ENCODE measurements at places on chromosomes 2 and 18. TPM values are rescaled to one million over a fixed set of nuclear protein-coding genes. Genes with fewer than 3 reads are reported as not detected.

GRCh38 chr2:6011921-6012320, 319.7 kb downstream of the SOX11 start:
- no peaks in the 10 kb centered on the region for H3K36me3 ChIP-seq
- H3K4me3 ChIP-seq: no peak overlapping the region
- no peak overlapping the region for H3K27ac ChIP-seq
- DNase-seq: no peak
- peaks cover 3% of the 10 kb centered on the region for H3K27me3 ChIP-seq
- no peaks in the 10 kb centered on the region for H3K4me1 ChIP-seq

DNA sequence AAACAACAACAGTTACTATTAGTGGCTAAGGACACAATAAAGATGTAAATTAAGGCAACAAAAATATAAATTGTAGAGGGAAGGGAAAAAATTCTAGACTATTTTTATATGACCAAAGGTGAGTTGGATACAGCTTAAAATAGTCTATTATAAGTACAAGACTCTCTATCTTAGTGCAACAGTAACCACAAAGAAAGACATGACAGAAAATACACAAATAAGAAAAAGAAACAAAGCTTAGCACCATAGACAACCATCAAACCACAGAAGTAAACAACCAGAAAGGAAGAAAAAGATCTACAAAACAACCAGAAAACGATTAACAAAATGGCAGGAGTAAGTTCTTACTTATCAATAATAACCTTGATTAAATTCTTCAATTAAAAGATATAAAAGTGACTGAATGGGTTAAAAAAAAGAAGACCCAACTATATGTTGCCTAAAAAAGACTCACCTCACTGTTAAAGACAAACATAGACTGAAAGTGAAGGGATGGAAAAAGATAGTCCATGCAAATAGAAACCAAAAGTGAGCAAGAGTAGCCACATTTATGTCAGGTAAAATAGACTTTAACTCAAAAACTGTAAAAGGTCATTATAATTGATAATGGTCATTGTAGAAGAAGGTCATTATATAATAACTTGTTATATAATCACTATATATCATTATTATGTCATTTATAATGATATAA, 62.5 kb downstream of the USP40 start:
- peaks cover 22% of the 10 kb centered on the region for H3K4me1 ChIP-seq
- no peak for DNase-seq
- no peak overlapping the region for H3K27ac ChIP-seq

- DNase-seq: no peak
- no peaks in the 10 kb centered on the region for H3K27me3 ChIP-seq
- H3K36me3 ChIP-seq: no peaks in the 10 kb centered on the region
- no peak overlapping the region for H3K27ac ChIP-seq
- no peaks in the 10 kb centered on the region for H3K4me1 ChIP-seq
- no peak overlapping the region for H3K4me3 ChIP-seq
These were observed 130.8 kb downstream of the UPP2 start for GRCh38 chr2:158232476-158232875.

- H3K27ac ChIP-seq: no peak overlapping the region
- H3K36me3 ChIP-seq: no peaks in the 10 kb centered on the region
- H3K4me3 ChIP-seq: no peak overlapping the region
- no peak for DNase-seq
These were observed 104.6 kb downstream of the LDLRAD4 start for GRCh38 chr18:13323186-13323585.

GRCh38 chr2:102358496-102358895, 2.9 kb downstream of the IL18R1 start:
- no peaks in the 10 kb centered on the region for H3K27me3 ChIP-seq
- peaks cover 18% of the 10 kb centered on the region for H3K4me1 ChIP-seq
- no peak overlapping the region for H3K4me3 ChIP-seq
- no peaks in the 10 kb centered on the region for H3K36me3 ChIP-seq
- no peak overlapping the region for H3K27ac ChIP-seq

DNA sequence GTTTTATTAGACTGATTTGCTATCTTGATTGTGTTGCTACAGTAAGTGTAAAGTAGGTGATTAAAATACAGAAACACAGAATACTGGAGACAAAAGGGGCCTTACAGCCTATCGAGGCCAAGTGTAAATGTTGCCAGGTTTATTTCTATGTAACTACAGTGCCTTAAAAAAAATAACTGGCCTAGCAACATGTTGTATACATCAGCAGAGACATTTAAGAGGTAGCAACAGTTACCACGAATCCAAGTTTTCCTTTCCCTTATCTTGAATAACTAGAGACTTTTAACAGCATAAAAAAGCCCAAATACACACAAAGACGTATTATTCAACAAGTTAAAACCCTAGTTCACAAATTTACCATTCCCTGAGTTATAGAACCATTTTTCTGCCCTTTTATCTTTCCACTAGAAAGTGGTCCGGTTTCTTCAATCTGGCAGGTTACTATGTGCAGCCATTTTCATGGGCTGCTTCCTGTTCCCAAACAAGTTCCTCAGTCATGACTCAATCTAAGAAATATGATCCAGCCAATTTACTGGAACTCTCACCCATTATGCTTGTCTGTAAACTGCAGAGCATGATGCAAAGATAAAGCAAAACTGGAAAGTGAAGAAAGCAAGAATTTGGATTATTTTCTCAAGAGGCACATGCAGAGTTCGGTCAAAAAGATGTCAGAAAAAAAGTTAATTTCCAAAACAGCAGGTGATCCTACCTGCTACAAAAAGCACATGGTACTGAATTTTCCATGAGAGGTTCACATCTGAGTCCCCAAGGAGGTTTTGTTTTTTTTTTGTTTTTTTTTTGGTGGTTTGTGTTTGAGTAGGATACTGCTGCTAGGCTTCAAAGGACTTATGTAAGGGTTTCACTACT, 22.2 kb downstream of the NFE2L2 start:
- no peak for DNase-seq
- H3K27ac ChIP-seq: peak overlapping the region; percentile 87

DNA sequence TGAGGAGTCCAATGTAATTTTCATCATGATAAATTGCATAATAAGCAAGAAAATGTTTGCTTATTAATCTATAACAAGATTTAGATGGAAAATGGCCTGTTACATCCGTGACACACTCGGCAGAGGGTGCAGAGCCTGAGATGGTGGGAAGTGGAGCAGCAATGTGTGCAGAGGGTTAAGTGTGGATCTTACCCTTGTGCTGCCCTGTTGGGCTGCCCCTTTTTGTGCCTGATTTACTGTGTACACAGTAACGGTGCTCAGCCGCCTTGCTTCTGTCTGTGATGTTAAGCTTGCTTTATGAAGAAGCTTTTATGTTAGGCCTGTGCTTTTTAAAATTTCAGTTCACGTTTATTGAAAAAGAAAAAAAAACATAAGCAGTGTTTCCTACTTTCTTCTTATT, 220.2 kb upstream of the BOD1L2 start:
- no peak for DNase-seq
- H3K4me1 ChIP-seq: no peaks in the 10 kb centered on the region
- H3K27ac ChIP-seq: no peak overlapping the region
- H3K36me3 ChIP-seq: peaks cover 9% of the 10 kb centered on the region
- H3K27me3 ChIP-seq: no peaks in the 10 kb centered on the region

Gene LYPD1
- not detected for total RNA-seq

Gene CD8A
- 0.63 TPM for total RNA-seq

Gene DOK6
- 0.96 TPM for total RNA-seq
